Foreskin melanocyte (primary cell): ENCODE measurements at places on chromosomes 7 and 10.

DNA sequence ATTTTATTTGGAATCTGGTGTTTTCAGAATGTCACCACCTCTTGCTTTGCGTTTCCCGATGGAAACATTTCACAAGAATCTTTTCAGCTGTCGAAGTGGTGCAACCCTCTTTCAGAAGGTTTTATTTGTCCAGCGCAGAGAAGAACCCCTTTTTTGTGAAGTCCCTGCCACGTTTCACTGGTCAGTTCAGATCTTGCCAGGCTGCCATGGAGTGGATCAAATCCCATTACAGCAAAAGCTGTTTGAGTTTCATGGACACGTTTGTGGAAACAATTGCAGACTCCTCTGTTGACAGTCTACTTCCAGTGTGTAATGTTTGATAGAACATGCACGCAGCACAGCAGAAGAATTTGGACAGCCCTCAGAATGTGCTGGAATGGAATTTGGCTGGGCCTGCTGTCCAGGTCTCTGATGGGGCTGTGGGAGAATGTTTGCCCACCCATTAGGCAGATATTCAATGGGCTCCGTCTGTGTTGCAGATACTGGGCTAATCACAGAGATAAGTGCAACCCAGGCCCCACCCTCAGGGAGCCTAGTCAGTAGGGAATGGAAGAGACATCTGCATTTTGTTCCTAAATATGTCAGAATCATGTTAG is 143.2 kb downstream of the GRK5 start:
- DNase-seq = no peak

DNA sequence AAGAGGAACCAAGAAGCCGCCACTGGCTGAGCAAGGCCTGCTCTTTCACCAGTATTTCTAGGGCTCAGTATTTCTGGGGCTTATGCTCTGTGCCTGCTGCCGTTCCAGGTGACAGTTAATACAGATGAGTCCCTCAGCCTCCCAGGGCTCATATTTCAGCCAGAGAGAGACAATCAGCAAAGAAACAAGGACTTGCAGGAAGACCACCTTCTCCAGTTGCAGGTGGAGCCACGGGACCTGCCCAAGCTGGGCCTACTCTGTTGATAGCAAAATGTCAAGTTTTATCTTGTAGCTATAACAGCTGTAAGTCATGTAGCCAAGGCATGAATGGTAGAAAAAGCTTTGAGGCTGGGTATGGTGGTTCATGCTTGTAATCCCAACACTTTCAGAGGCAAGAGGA is 42.7 kb downstream of the NPTX2 start:
- no peak for DNase-seq

DNA sequence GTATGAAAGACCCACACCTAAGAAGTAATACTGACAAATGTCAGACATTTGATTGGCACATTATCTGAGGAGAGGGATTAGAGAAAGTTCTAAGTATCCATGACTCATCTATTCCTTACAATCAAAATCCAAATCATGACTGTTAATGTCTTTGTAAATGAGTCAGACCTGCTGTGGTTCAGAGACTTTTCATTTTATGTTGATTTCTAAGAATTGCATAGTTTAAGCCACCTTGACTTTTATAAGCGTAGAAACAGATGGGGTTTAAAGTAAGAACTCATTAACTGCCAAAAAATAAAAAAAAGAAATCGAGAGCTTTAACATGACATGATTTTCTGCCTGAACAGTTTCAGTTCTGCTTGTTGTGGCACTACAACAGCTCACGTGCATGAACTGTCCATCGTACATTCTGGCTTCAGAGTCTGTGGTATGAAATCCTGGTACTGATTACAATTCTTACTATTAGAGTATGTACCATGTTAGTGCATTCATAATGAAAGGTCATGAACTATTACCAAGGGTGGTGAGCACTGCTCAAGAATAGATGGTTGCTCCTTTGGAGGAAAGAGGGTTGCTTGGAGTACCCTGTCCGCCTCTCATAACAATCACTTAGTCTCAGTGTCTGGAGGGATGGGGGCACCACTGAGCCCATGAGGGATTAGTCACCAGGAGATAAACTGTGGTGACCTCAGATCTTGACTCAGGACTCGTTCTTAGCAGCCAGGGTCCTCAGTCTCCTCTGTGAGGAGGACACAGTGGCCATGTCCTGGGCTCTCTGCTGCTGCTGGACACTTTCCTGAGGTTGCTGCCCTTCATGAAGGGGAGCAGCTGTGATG is 42.2 kb downstream of the ACSM6 start:
- no peak for DNase-seq

DNA sequence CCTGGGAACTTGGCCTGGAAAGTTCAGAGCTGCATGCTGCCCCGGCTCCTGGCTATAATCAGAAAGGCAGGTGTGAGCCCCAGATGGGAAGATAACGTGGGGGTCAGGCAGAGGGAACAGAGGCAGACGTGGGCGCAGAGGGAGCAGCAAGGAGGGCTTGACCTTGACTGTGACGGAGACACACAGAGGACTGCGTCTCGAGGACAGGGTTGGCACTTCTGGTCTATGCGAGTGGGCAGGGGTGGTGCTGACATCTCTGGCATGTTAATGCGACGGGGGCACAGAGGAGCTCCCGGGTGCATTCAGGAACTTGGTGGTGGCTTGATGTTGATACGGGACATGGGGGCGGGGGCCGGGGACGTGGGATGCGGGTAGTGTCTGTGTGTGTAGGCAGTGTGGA is 232.1 kb upstream of the GRB10 start:
- no peak for DNase-seq

DNA sequence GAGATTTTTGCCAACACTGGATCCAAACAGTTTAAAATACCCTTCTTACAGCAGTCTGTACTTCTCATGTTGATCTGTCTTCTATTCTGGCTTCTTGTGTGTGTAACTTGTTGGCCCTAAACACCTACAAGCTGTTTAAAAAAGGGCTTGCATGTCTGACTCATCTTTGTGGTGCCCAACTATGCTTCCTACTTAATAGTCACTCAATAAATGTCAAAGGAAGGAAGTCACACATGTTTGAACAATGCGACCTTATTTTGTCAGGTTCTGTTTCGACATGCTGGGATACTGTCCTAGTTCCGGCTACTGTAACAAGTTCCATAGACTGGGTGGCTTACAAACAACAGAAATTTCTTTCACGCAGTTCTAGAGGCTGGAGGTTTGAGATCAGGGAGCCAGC is 9.4 kb upstream of the GRK5 start:
- DNase-seq = peak; percentile 71
